Activated CD4-positive, alpha-beta T cell treated with anti-CD3 and anti-CD28 coated beads for 48 hours (primary cell): ENCODE measurements at places on chromosomes 2 and 18.

DNA sequence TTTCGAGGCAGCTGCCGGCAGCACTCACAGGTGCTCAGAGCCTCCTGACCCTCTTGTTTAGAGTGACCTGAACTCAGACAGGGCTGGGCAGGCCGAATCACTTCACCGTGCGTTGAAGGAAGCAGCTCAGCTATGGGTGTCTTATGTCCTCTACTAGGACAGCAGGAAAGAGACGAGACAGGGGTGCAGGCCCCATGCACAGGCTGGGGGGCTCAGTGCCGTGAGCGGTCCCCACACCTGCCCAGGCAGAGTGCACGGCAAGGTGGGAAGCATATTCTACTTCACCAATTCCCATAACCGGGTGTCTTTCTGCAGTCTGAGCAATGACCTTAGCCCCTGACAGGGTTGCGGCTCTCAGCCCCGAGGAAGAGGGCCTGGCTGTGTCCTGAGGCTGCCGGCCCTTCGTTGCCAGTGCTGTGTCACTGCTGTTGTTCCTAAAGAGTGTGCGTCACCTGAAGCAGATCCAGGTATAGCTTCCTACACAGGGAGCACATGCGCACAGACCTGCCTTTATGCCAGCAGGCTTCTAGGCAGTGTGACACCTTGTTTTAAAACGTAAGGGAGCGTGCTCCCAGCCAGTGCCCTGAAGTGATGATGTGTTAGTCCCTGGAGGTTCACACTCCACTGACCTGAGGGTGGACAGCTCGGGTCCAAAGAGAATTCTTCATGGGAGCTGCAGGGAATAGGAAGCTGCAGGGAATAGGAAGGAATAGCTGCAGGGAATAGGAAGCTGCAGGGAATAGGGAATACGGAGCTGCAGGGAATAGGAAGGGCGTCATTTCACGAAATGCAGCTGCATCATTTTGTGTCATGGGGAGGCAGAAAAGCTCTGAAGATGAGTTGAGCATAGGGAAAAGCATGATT lies 207.9 kb upstream of the SALL3 start:
- DNase-seq: no peak

DNA sequence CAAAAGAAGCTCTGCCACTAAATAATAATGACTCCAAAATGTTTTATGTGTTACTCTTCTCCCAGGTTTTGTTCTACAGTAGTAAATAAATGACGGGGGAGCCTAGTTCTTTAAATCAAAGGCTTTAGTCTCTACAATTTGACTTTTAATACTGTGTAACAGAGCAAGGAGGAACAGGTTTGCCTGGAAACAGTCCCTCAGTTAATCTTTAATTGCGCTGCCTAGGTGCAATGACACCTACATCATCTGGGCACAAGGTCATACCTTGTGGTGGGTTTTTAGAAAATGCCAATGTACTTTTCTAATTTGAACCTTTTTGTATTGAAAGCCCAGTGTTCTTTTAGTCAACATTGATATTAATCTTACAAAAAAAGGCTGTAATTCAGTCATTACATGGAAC lies 287.3 kb upstream of the SETBP1 start:
- no peak for DNase-seq

- DNase-seq: peak; percentile 37
These were observed 57.4 kb downstream of the SP100 start for GRCh38 chr2:230473378-230473777.

DNA sequence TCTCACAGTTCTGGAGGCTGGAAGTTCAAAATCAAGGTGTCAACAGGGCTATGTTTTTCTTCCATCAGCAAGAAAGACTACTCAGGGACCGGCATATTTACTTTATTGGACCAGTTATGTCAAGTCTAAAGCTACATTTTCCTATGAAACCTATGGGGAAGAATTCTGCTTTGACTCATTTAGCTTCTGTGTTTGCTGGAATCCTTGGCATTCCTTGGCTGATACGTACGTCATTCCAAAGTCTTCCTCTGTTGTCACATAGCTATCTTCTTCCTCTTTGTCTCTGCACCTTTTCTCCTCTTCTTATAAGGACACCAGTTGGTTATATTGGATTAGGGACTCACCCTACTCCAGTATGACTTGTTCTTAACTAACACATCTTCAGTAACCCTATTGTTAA lies 137.4 kb upstream of the FBXO11 start:
- DNase-seq: no peak

- DNase-seq: no peak
These were observed 151.2 kb upstream of the HS6ST1 start for GRCh38 chr2:128469875-128470274.
